ENCODE measurements at places on chromosomes 2 and 18.

DNA sequence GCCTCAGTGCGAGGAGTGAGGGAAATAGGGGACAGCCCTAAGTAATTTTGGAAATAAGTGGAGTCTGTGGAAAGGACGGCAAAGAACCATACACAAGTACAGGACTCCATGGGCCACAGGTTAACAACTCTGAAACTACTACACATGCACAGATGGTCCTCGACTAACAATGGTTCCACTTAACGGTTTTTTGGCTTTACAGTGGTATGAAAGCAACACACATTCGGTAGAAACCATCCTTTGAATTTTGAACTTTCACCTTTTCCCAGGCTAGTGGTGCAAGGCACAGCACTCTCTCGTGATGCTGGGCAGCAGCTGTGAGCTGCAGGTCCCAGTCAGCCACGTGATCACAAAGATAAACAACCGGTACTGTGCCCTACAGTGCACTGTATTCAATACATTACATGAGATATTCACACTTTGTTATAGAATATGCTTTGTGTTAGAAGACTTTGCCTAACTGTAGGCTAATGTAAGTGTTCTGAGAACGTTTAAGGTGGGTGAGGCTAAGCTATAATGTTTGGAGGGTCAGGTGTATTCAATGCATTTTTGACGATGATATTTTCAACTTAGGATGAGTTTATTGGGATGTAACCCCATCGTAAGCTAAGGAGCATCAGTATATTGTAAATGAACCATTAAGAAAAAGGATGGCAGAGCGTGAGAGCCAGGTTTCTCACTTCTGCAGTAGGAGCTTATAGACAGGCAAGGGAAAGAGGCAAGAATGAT, 44.6 kb downstream of the TBC1D8 start:
- DNase-seq = no peak

- no peak for DNase-seq
Measured at GRCh38 chr2:236092714-236093113, 75.5 kb downstream of the GBX2 start.

- no peak for DNase-seq
Measured at GRCh38 chr2:136107051-136108033, 10.6 kb downstream of the CXCR4 start.

DNA sequence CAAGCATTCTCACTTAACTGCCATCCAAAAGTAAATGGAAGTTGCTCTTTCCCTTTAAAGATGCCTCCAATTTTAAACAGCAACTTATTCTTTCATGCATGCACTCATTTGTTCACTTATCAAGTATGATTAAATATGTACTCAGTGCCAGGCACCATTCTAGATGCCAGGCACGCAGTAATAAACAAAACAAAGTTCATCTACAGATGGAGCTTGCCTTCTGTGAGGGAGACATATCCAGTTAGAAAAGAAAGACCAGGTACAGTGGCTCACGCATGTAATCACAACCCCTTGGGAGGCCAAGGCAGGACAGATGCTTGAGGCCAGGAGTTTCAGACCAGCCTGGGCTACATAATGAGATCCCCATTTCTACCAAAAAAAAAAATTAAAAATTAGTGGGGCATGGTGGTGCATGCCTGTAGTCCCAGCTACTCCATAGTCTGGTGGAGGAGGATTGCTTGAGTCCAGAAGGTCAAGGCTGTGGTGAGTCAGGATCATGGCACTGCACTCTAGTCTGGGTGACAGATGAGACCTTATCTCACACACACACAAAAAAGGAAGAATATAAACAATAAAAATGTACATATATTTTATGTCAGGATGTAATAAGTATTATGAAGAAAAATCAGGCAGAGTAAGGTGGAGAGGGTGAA, 19.2 kb upstream of the CCDC141 start:
- no peak for DNase-seq

DNA sequence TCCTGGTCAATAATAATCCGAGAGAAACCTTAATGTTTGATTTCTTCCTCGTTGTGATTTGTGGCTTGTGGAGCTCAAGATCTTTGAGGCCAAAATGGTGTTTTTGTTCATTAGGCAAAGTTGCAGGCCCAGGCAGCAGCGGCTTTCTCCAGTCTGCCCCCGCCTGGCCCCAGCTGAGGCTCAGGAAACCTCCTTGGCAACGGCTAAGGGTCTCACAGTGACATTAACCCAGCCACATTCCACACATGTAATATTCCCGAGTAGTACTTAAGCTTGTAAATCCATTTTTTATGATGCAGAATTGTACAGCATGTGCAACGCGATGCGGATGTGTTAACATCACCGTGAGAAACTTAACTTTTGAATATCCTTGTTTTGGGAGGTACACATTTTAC, 200.1 kb downstream of the BCL11A start:
- no peak for DNase-seq

- DNase-seq = no peak
Measured at GRCh38 chr2:219638948-219639755, 11.7 kb downstream of the SLC4A3 start.

DNA sequence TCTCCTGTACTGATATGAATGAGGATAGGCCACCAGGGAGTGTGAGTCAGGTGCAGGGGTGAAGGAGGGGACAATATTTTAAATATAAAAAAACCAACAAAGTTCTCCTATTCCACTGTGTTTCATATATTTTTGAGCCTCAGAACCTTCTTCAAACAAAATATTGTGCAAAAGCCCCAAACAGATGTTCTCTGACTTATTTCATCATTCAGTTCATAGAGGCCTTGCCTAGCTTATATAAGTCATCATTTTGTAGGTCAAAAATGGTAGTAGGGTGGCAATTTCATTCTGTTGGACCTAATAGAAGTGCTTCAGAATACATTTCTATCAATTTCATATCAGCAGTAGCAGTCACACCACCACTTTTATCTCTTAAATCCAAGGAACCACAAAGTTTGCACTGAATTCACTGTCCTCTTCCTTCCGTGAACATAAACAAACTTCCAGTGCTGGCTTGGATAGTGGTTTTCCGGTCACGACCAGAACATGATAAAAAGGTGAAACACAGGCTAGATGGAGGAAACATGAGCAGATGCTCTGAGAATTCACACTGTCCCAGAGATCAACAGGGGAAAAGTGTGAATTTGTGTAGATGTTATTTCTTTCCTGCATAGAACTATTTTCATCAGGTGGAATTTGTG, 99.1 kb downstream of the EN1 start:
- DNase-seq = no peak

DNA sequence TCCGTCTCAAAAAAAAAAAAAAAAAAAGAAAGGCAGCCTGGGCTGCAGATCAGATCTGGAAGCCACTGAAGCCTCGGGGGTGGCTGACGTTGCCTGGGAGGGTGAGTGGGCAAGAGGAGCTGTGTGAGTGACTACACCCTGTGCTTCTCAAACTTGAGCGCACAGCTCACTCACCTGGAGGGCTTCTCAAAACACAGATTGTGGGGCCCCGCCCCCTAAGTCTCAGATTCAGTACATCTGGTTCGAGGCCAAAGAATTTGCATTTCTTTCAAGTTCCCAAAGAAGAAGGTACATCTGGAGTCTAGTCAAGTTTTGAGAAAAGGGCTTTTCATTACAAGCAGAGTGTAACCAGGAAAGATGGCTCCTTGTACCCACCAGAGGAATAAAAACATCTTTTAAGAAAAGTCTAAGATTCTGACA, 97.7 kb upstream of the CAB39 start:
- DNase-seq = no peak

- DNase-seq = peak; percentile 73
Measured at GRCh38 chr2:234978466-234979203, 26.8 kb downstream of the SH3BP4 start.

DNA sequence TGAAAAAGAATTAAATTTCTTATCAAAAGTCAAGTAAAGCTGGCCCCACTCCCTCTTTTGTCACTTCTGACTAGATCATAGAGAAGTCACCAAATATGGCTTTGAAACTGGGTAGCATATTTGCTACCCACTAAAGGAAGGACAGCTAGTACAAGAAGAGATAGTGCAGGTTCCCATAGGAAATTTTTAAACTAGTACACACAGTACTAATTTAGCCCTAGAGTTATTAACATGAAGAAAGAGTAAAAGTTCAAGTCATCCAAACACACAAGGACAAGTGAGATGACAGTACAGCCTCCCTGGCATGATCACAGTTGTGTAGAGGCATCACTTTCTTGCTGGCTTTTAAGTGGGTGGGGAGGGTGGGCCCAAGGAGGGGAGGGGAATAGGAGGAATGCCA, 100.9 kb downstream of the IRS1 start:
- no peak for DNase-seq

DNA sequence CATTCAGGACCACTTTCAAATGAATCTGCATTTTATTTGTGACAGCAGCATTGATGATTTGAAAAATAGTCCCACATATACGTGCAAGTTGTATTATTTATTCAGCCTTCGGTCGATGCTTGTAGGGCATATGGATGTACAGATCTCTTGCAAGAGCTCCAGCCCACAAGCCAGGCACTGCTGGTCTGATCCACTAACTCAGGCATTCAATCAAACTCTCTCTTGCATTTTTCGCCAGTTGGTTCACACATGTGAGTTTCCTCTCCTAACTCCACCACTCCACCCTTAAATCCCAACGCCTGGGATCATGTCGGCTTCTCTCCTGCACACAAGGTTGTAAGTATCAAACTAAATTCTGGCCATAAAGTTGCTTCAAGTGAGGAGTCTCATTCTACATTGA, 318.7 kb downstream of the CYP26B1 start:
- DNase-seq = no peak

GRCh38 chr2:11466307-11467128, 557 bp upstream of the E2F6 start:
- no peak for DNase-seq

- DNase-seq = no peak
Measured at GRCh38 chr2:240156435-240157146, 16.1 kb upstream of the OTOS start.

DNA sequence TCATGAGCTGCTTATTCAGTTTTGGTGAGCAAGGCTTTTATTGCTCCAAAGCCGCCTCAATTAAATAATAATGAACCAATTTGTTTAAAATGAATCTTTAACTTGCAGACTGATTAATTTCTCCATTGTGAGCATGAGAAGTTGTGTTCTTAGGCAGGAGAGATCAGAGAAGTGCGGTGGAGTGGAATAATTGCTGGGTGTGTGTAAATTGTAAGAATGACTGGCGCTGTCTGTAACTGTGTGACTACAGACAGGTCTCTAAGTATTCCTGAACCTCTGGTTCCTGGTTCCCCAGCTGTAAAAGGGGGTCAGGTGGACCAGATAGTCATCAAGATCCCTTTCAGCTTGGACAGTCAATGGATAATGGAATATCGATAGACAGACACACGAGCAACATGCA, 98.0 kb upstream of the EFEMP1 start:
- DNase-seq = no peak

DNA sequence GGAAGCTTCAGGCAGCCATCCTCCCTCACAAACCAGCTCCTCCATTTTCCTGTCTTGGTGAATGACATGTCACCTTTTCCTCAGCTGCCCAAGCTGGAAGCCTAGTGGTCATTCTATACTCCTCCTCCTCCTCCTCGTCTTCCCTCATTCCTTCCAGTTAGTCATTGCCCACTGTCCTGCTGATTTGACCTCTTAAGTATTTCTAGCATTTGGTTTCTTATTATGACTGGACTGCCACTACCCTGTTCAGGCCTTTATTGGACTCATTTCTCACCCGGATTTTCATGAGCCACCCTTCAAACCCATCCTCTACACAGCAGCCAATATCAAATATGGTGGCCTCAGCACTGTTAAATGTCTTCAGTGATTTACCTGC, 21.9 kb upstream of the MGAT5 start:
- peak; percentile 67 for DNase-seq

- no peak for DNase-seq
Measured at GRCh38 chr2:188869550-188869949, 104.6 kb upstream of the COL3A1 start.

- no peak for DNase-seq
Measured at GRCh38 chr2:64718250-64718885, 64.7 kb upstream of the SERTAD2 start.

- no peak for DNase-seq
Measured at GRCh38 chr2:121625953-121626352, 23.3 kb downstream of the CLASP1 start.

GRCh38 chr2:77007686-77008085, 514.5 kb downstream of the LRRTM4 start:
- no peak for DNase-seq

- no peak for DNase-seq
Measured at GRCh38 chr18:38305961-38306360, 740.4 kb upstream of the CELF4 start.

GRCh38 chr18:12162786-12163185, 69.1 kb downstream of the ANKRD62 start:
- no peak for DNase-seq

DNA sequence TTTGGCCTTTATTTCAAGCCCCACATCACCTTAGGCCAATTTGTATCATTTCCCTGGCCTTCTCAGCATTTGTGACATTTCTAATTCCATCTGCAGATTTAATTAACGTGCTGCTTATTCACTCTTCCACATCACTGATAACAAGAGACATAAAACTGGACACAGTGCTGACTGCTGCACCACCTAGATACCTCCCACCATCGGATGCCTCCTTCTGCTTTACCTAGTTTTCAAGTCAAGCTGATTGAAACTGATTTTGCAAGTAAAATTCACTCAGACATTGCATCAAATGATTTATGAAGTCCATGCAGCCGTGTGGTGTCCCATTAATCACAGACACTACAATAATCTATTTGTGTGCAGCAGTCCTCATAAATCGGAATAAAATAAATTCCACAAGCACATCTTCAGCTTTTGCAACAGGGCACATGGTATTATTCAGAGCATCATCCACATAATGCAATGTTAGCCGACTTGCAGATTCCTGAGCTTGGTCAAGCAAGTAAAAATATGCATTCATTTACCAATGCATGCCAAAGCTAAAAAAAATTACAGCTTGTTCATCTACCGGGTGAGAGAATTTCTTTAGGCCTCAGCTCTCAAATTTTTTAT, 15.9 kb upstream of the CRIM1 start:
- DNase-seq = no peak

DNA sequence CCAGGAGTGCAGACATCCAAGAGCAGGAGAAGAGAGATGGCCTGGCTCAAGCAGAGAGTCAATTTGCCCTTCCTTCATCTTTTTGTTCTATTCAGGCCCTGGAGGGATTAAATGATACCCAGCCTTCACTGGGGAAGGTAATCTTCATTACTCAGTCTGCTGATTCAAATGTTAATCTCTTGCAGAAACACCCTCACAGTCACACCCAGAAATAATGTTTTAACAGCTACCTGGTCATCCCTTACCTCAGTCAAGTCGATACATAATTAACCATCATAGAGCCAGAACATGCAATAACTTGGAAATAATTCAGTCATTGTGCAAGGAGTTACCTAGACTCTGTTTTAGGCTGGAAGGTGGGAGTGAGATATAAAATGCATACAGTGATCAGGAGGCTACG, 163.7 kb upstream of the TNP1 start:
- DNase-seq = no peak

DNA sequence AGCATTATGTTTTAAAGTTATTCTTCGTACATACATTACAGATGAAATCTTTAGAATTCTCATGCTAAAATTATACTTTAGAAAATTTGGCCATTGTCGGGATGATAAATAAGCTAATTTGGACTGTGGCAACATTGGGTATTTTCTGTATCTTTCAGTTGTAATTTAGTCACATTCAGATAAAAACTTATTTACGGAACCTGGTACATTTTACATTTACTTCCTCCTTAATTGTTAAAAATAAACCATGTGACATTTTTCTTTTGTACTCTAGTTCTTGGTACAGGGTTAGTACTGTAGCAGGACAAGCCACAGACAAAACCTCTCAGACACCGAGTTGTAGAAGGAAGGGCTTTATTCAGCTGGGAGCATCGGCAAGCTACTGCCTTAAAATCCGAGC, 4.2 kb downstream of the CNDP2 start:
- no peak for DNase-seq

- DNase-seq = no peak
Measured at GRCh38 chr2:66171530-66171929, 263.4 kb upstream of the MEIS1 start.

GRCh38 chr2:328761-329160, 40.9 kb upstream of the ALKAL2 start:
- DNase-seq = peak; percentile 58
